ENCODE measurements at places on chromosomes 7 and 10.

- DNase-seq = peak; percentile 33
These were observed 43.1 kb downstream of the MBL2 start for GRCh38 chr10:52729271-52730104.

- no peak for DNase-seq
These were observed 85.5 kb upstream of the PDE1C start for GRCh38 chr7:32155712-32156111.

DNA sequence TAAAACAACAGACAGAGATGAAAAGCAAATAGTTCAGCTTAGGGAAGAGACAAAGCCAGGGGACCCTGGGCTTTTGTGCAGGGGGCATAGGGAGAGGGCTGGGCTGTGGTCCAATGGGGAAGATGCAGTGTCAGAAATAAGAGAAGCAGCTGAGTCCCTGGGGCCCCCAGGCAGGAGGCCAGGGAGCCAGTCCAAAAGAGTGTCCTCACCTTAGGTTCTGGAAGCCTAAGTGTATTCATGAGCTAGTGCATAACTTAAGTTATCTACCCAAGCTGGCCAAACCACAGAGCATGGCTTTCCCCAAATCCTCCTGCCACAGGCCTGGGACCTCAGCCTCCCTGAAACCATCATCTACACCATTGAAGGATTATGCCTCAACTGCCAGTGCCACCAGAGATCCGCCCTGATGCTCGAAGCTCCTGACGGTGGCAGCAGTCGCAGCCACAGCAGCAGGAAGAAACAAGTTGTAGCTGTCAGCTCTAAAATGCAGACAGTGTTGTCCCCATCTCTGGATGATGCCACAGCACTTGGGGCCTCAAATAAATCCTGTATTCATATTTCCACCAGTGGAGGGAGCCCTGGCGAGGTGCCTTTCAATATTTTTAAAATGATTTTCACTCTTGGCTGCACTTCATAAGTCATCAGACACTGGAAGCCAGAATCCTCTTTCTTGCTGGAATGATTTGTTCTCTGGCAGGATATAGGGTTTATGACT, 574.6 kb downstream of the GRID1 start:
- DNase-seq = no peak

GRCh38 chr7:17745610-17746009, 194.7 kb downstream of the SNX13 start:
- DNase-seq = no peak

All from COLO829 (cell line).